GM12878 (cell line): ENCODE measurements at places on chromosomes 12 and 14. TPM values are rescaled to one million over a fixed set of nuclear protein-coding genes. Genes with fewer than 3 reads are reported as not detected.

LRRIQ1 gene
- 0.40 TPM in 1 of 2 replicates, not detected in the other for polyA plus RNA-seq

KRT4 gene
- not detected in 2 replicates for polyA plus RNA-seq

MYO1A gene
- polyA plus RNA-seq: 0.34 TPM in 1 of 2 replicates, not detected in the other

DNA sequence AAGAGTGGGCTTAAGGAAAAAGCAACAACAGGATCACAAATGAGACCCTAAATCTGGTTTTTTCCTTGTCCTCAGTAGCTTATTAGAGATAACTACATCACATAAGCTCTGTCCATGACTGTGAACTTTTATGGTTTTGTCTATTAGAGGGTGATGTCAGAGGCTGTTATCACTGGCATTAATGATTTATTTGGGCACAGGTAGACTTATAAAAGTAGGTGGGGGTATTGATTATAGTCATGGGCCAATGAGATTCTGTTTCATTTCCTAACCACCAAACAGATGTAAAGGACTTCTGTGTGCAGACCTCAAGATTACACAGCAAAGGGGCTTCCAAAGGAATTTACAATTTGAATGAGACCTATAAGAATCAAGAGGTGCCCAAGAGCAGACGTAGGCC is 316.4 kb downstream of the NRXN3 start:
- H3K27me3 ChIP-seq: no peaks in the 10 kb centered on the region
- H3K27ac ChIP-seq: no peak overlapping the region
- no peak for DNase-seq
- no peaks in the 10 kb centered on the region for H3K36me3 ChIP-seq
- no peak overlapping the region for H3K4me3 ChIP-seq
- no peaks in the 10 kb centered on the region; the same call in 1 of the 2 replicates for H3K4me1 ChIP-seq

GRCh38 chr14:69932391-69932790 is 53.2 kb downstream of the SMOC1 start:
- no peak overlapping the region for H3K4me3 ChIP-seq
- DNase-seq: no peak
- no peaks in the 10 kb centered on the region for H3K36me3 ChIP-seq

FAM181A gene
- polyA plus RNA-seq: not detected in 2 replicates

TSPAN11 gene
- not detected in 2 replicates for polyA plus RNA-seq

DNA sequence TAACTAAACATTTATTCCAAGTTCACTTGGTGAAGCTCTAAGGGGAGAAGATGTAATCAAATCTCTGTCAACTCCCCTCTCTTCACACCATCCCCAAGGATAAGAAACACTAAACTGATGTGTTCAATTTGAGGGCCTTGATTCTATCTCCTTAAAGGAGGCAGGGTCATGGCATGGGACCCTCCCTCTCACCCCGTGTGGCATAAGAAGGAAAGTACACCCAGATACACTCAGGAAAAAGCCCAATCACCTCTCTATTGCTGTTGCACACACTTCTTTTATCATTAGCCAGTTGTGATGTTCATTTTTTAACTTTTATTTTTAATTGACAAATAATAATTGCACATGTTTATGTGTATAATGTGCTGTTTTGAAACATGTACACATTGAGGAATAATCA is 35.1 kb downstream of the WASHC3 start:
- no peak overlapping the region for H3K4me3 ChIP-seq
- H3K27me3 ChIP-seq: no peaks in the 10 kb centered on the region
- DNase-seq: no peak
- H3K4me1 ChIP-seq: no peaks in the 10 kb centered on the region
- no peak overlapping the region for H3K27ac ChIP-seq

DNA sequence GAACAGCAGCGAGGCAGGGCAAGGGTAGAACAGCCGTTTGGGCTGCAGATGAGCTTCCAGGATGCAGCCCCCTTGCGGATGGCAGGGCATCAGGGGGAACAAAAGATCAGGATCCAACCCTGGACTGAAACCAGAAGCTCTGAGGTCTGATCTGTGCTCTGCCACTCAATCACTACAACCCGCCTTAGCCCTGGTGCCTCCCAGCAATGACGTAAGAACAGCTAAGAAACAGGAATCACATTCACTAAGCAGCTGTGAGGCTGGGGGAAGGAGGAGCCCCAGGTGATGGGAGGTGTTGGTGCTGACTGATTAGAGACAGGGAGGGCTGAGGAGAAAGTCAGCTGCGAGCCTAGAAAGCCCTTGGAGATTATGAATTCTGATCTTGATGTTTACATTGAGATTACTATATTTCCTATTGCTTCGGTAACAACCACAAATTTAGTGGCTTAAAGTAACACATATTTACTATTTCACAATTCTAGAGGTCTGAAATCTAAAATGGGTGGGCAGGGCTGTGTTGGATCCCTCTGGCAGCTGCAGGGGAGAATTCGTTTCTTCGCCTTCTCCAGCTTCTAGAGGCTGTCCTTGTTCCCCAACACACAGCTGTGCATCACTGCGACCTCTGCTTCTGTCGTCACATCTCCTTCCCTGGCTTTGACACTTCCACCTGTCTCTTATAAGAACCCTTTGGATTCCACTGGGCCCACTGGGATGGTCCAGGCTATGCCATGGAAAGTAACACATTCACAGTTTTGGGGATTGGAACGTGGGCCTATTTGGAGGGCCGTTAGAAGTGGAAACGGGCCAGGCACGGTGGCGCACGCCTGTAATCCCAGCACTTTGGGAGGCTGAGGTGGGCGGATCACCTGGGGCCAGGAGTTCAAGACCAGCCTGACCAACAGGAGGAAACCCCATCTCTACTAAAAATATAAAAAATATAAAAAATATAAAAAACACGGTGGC is 6.1 kb upstream of the CD9 start:
- H3K4me1 ChIP-seq: no peaks in the 10 kb centered on the region
- peaks cover 5% of the 10 kb centered on the region; the same call in 1 of the 2 replicates for H3K27me3 ChIP-seq
- H3K27ac ChIP-seq: no peak overlapping the region
- H3K36me3 ChIP-seq: no peaks in the 10 kb centered on the region
- no peak for DNase-seq

DNA sequence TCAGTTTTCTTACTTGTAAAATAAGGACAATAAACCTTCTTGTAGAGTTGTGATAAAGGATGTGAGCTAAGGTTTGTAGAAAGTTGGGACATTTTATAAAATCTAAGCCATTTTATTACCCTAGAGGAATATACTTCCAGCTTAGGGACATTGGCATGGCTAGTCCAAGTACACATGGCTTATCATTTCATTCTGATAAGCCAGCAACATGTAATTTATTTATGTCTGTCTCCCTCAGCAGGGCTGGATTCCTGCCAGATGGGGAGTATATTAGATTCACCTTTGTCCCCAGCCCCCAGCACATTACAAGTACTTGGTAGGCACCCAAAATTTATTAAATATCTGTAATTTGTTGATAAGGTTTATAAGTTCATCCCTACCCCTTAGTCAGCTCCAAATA is 6.3 kb upstream of the ATG14 start:
- no peaks in the 10 kb centered on the region for H3K36me3 ChIP-seq
- H3K27ac ChIP-seq: no peak overlapping the region
- no peaks in the 10 kb centered on the region; the same call in 1 of the 2 replicates for H3K4me1 ChIP-seq
- DNase-seq: no peak

MYF5 gene
- not detected in 2 replicates for polyA plus RNA-seq

DNA sequence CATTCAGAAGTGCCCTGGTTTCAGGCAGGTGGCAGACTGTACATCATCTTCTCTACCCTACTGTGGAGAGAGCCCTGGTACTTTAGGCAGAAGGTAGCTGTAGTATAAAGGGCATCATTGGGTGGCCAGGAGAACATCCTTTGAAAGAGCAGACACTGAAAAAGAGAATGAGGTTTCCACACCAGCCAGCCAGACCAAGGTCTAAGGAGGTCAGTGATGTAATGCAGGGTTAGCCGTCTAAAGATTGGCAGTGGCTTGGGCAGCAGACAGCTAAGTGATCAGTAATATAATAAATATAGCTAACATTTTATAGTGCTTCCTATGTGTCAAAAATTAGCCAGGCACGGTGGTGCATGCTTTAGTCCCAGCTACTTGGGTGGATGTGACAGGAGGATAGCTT is 12.0 kb downstream of the ZBTB25 start:
- H3K27me3 ChIP-seq: no peaks in the 10 kb centered on the region
- DNase-seq: no peak
- H3K27ac ChIP-seq: no peak overlapping the region
- peaks cover 4% of the 10 kb centered on the region; the same call in 1 of the 2 replicates for H3K36me3 ChIP-seq
- no peaks in the 10 kb centered on the region for H3K4me1 ChIP-seq

RIMKLB gene
- polyA plus RNA-seq: 0.44 and 0.81 TPM in 2 replicates

DNA sequence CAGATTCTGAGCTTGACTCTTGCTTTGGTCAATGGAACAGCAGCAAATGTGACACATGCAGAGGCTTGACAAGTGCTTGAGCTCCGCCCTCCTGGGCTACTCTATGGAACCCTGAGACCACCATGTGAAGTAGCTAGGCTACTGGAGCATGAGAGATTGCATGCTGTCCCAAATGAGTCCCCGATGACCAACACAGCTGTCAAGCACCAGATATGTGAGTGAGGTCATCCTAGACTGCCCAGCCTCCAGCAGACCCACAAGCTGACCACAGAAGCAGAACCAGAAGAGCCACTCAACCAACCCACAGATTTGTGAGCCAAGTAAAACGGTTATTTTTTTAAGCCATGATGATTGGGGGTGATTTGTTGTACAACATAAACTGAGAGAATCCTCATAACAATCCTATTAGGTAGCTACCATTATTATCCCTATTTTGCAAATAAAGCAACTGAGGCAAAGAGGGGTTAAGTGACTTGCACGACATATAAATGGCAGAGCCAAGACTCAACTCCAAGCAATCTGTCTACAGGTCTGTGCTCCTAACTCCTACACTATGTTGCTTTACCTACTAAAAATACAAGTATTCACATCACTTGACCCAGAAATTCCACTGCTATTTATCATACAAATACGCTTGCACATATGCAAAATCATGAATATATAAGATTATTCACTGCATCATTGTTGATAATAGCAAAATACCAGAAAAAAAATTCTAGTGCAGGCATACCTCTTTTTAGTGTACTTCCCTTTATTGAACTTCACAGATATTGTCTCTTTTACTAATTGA is 136.2 kb downstream of the NDUFA12 start:
- no peaks in the 10 kb centered on the region for H3K27me3 ChIP-seq
- H3K27ac ChIP-seq: peak overlapping the region; percentile 8; the same call in 1 of the 2 replicates
- no peaks in the 10 kb centered on the region for H3K36me3 ChIP-seq
- H3K4me3 ChIP-seq: peak overlapping the region; percentile 51; the same call in 1 of the 2 replicates
- peaks cover 12% of the 10 kb centered on the region; the same call in 1 of the 2 replicates for H3K4me1 ChIP-seq

DNA sequence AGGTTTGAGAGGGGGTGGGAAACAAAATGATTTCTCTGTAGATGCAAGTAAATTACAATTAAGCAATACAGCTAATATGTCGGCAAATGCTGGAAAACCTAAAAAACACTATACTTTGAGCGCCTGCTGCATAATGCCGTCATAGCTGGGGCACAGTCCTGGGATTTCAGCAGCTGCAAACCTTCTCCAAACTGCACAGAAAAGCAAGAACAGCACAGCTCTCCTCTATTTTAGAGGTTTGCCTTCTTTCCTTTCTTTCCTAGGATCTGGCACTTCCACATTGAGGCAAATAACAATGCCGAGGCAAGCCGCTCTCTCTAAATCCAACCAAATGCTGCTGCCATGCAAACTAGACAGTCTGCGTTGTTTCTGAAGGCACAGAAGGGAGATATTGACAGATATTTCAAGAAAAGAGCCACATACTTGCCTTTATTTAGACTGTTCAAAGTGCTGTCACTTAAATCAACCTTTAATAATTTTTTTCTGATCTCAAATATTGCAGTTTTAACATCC is 287.1 kb upstream of the G2E3 start:
- no peaks in the 10 kb centered on the region for H3K4me1 ChIP-seq
- DNase-seq: no peak
- H3K27me3 ChIP-seq: no peaks in the 10 kb centered on the region
- no peak overlapping the region for H3K4me3 ChIP-seq
- H3K27ac ChIP-seq: no peak overlapping the region
- no peaks in the 10 kb centered on the region for H3K36me3 ChIP-seq

DNA sequence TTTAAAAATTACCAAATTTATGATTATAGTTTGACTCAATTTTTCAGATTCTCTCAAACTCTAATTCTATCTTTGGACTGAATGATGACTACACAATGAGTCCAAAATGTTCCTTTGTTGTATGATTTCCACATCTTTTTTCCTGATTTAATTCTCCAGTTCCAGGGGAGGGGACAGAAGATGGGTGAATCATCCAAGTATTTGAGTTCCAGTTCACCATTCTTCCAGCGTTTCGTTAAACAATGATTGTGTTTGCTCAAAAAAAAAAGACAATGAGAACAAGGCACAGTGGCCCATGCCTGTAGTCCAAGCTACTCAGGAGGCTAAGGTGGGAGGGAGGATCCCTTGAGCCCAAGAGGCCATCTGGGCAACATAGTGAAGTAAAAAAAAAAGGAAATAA is 23.8 kb downstream of the BAZ1A start:
- no peak overlapping the region for H3K27ac ChIP-seq
- H3K4me1 ChIP-seq: no peaks in the 10 kb centered on the region
- no peak overlapping the region for H3K4me3 ChIP-seq
- H3K27me3 ChIP-seq: no peaks in the 10 kb centered on the region

DNA sequence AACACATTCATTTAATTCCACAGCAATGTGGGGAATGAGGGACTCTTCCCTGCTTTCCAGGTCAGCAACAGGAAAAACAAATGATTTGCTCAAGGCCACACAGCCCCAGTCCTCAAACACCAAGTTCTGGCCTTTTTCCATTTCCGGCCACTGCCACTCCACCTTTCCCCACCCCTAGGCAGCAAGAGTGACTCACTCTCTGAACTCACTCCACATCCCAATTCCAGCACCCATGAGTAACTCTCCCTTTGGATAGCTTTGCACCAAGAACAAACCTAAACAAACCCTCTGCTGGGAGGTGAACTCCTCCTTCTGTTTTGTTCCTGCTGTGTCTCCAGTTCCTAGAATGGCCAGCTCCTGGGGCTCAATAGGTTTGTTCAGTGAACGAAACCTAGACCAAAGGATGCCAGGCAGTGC is 30.4 kb upstream of the PLEKHG6 start:
- DNase-seq: no peak
- H3K27ac ChIP-seq: no peak overlapping the region
- peaks cover 7% of the 10 kb centered on the region; the same call in 1 of the 2 replicates for H3K4me1 ChIP-seq
- no peaks in the 10 kb centered on the region for H3K36me3 ChIP-seq

ZDHHC22 gene
- 0.06 TPM in 1 of 2 replicates, not detected in the other for polyA plus RNA-seq

- no peaks in the 10 kb centered on the region for H3K36me3 ChIP-seq
- no peak for DNase-seq
- H3K27me3 ChIP-seq: no peaks in the 10 kb centered on the region
- H3K27ac ChIP-seq: no peak overlapping the region
- no peaks in the 10 kb centered on the region for H3K4me1 ChIP-seq
Measured at GRCh38 chr12:61138415-61138759, 1121.8 kb upstream of the USP15 start.

DNA sequence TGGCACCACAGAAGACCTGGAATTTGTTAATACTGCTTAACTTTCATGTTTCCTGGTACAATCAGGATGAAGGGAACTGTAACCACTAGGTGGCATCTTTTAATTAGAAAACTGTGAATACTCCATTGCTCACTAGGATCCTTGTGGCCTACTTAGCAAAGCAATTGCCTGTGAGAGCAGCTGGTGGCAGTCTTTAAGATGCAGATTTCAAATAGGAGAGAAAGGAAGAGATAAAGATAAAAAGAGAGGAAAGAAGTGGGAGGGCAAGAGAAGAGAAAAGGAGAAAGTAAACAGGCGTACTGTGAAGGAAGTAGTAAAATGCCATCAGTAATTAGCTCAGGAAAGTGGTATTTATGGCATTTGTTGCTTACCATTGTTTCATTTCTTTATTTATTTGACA is 114.5 kb downstream of the RAD51B start:
- no peaks in the 10 kb centered on the region for H3K27me3 ChIP-seq
- H3K36me3 ChIP-seq: no peaks in the 10 kb centered on the region
- H3K4me1 ChIP-seq: no peaks in the 10 kb centered on the region
- H3K4me3 ChIP-seq: no peak overlapping the region
